Astrocyte of the spinal cord (primary cell): ENCODE measurements at places on chromosomes 6 and 20.
A peak's percentile ranks its signal among the peaks of the same experiment; 100 is the strongest.

- no peak for DNase-seq
Observed at GRCh38 chr6:141906569-141907080, 226.1 kb upstream of the GJE1 start.

GRCh38 chr6:36226438-36227047, 30.0 kb downstream of the BRPF3 start:
- DNase-seq = no peak

GRCh38 chr6:125316621-125317020, 14.9 kb upstream of the HDDC2 start:
- DNase-seq = peak; percentile 20

DNA sequence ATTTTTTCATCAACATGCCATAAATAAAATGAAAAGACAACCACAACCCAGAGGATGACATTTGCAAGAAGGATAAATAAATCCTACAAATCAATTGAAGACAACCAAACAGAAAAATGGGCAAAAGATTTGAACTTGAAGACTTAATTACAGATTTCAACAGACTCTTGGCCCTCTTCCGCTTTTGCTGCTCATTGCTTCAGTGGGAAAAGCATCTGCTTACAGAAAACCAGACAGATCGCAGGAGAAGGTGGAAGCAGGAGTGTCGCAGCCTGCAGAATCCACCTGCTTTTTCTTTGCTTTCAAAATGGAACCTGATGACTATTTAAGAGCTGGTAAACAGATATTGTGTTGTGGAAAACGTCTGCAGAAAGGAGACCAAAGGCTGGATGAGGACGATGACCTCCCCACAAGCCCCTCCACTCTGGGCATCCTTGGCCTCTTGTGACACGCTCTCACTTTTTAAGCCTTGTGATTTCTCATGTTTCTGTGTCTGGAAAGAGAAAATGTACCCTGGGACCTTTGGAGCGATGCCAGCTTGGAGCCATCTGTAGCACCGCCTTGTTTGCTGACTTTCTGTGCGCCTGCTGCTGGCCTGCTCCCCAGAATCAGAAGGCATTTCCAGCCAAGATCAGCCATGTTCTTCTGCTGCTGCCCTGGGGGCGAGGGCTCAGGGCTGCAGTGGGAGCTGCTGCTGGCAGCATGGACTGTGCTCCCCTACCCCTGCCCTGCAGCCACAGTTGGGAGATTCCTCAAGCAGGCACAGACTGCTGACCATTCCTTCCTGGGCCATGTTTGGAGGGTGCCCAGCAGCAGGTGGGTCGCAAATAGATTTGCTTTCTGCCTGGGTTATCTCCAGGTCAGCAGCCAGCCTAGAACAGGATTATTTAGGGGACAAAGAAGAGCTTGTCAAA, 3.6 kb upstream of the CSTL1 start:
- DNase-seq = no peak

DNA sequence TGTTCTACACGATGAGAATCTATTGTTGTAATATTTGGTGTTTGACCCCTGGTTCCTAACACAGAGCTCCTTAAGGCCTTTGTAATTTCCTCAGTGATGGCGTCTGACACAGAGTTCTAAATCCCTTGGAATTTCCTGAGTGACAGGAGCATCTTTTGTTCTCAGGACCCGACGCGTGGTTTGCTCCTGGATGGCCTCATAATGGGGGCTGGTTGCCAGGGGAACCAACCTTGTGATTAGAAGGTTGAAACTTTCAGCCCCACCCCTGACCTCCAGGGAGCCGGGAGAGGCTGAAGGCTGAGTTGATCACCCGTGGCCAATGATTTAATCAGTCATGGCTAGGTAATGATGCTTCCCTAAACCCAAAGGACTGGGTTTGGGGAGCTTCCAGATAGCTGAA, 20.5 kb upstream of the ZNF133 start:
- DNase-seq = no peak

DNA sequence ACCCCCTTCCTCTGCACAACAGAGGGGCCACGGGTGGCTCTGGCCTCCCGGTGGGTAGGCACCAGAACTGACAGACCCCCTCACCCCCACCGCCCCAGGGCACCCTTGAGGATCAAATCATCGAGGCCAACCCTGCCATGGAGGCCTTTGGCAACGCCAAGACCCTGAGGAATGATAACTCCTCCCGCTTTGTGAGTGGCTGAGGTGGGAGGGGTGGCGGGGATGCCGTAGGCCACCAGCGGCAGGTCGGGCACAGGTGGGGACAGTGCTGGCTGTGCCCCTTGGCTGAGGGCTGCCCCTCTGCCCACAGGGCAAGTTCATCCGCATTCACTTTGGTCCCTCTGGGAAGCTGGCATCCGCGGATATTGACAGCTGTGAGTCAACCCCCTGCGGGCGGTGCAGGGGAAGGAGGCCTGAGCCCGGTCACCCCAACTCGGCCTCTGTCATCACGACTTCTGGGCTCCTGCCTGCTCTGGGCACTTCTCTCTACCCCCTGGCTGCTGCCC, 29.1 kb downstream of the MYH7B start:
- no peak for DNase-seq

- DNase-seq = peak; percentile 24
Observed at GRCh38 chr20:52484438-52484837, 292.9 kb upstream of the ZFP64 start.

DNA sequence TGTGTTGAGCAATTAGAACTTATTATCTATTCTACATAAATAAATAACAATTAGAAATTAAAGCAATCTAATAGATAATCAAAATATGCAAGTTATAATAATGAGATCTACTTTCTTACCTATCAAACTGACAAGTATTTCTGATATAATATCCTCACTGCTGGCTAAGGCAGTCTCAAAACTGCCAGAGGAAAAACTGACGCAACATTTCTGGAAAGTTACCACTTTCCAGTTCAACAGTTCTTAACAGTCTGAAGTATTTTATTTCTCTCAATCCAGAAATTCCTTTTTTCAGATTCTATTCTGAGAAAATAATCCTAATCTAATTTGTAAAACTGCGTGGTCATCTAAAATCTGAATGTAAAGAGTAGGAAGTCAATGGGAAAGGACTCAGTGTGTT, 121.0 kb downstream of the TRDN start:
- DNase-seq = no peak

DNA sequence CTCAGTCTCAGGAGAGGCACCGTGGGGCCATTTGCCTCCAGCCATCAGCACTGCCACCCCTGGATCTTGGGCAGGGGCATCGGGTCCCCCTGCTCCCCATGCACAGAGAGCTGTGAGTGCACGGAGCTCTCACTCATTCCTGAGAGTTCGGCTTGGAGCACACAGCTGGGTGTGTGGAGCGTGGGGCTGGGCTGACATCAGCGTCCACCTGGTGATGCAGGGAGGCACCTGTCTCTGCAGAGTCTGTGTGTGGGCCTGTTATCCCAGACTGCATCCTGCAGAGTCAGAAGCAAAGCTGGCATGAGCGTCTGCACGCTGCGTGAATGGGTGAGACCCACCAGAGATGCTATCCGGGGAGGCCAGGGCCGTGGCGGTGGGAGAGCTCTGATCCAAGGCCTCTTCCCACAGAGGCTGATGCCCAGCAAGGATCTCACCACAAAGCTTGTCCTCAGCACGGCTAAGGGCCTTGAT, 248.8 kb upstream of the AFDN start:
- no peak for DNase-seq

DNA sequence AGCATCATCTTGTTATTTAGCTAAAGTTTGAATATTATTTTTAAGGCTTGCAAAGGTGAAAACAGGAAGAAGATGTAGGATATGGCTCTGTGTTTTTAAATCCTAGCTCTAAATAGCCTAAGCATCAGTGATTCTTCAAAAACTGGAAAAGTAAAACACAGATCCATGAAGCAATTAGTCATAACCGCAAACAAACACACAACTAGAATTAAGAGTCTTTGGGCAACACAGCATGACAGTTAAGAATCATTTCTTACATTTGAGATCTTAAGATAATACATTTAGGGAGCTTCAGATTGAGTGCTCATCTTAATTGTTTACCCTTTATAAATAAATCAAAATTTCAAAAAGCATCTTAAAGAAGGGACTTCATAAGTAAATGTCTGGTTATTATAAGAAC, 115.8 kb upstream of the MAP7 start:
- DNase-seq = no peak

- no peak for DNase-seq
Observed at GRCh38 chr20:53789989-53790675, 196.5 kb upstream of the ZNF217 start.

DNA sequence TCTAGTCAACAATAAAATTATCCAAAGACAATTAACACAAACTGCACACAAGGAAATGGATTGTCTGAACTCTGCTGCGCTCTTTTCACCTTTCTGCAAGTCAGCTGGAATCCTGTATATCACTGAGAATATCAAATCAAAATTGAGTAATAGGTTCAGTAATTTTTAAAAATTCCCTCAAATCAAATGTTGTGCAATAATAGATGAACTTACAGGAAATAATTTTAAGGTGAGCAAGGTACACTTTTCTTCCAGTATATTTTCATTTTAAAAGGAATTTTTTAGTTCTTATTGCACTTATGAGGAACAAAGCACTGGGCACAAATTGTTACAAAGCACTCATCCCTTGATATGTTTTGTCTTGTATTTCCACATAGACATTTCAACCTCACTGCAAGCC, 1.2 kb downstream of the SAYSD1 start:
- DNase-seq = no peak

DNA sequence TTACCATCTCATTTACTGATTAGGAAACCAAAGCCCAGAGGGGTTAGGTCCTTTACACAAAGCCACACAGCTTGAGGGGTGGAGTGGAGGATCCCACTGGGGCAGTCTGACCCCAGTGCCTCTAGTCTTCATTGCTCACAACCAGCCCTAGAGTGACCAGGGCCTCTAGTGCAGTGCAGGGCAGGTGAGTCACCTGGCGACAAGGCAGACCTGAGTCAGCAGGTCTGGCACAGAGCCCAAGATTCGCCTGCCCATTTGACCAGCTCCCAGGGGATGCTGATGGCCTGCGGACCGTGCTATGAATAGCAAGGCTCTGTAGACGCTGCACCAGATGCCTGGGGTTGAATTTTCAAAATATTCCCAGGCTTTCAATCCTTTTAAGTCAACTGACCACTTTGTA, 29.9 kb downstream of the CDH26 start:
- no peak for DNase-seq

DNA sequence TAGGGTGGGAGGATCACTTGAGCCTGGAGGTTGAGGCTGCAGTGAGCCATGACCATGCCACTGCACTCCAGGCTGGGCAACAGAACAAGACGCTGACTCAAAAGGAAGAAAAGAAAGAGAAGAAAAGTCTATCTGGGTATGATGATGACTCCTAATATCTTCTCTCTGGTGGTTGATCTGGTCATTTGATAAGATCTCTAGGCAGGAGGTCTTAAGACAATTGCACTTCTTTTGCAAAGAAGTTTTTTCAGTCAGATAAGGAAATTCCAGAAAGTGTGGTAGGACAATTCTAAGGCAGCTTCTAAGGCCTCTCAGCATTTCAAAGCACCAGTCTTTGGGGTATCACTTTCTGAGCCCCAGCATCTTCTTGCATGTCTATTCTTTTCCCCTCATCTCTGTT, 7.7 kb upstream of the AIF1 start:
- DNase-seq = no peak

- DNase-seq = peak; percentile 83
Observed at GRCh38 chr20:62359491-62360121, 7.5 kb downstream of the LAMA5 start.

DNA sequence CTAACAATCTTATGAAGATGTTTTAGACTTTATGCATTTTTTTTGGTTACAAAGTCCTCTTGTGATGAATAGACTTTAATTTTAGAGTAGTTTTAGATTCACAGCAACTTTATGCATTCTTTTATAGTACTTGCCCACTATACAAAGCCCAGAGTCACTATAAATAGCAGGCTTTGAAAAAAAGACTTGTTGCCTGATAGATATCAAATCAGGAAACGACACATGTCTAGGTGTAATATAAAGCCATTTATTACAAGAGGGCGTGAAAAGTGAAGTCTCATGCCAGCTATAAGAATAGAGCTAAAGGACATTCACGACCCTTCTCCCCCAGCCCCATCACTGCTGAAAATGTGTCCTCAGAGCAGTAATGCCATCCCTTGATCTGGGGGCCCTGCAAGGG, 78.0 kb upstream of the MRPS10 start:
- no peak for DNase-seq

DNA sequence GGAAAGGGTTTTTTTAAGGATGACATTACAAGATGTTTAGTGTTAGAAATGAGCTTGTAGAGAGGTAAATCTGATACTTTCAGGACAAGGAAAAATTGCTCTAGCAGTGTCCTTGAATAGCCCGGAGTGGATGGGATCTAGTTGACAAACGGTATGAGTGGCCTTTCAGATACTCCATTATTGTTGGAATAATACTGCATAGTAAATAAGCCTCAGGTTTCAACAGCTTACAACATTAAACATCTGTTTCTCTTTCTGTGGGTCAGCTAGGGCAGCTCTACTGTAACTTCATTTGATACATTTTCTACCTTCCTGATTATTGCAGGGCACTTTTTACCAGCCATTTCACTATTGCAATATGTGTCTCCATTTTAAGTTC, 118.0 kb downstream of the B3GAT2 start:
- no peak for DNase-seq

GRCh38 chr20:3446779-3447178, 24.0 kb upstream of the ATRN start:
- no peak for DNase-seq

DNA sequence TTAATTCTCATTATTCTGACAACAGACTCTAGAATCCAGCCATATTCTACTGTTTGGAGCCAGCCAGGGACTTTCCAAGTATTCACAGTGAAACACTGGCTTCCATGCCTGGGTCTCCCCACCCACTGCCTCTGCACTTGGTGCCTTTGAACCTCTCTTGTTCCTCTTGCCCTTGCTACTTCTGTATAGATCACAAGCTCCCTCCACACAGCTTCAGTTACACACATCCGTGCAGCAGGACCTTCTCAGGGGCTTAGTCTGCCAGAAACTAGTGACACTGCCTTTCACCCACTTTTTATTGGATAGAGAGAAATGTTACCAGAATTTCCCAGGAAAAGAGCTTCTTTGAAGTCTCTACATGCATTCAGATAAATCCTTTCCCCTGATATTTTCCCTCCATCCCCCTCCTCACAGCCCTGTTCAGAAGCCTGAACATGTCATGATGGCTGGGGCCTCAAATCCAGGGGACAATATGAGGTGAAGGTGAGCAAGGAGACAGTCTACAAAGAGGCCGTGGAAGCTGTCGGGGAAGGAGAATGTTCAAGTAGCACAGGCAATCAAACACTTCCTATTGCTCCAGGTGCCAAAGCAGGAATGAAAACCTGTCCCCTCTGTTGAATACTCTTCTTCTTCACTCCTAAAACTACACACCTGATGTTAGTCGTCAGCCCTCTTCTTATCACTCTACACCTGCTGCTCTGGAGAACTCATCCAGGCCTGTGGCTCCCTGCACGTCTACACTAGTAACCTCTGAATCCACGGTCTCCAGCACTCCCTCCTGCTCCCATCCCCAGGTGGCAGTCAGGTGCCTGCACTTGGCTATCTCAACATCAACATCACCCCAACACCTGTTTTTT, 20.2 kb upstream of the HLA-DOA start:
- no peak for DNase-seq

GRCh38 chr6:36067374-36068011, 39.9 kb downstream of the MAPK14 start:
- DNase-seq = peak; percentile 9
